ENCODE measurements at places on chromosomes 4 and X. TPM values are rescaled to one million over a fixed set of nuclear protein-coding genes. Genes with fewer than 3 reads are reported as not detected.
A peak's percentile ranks its signal among the peaks of the same experiment; 100 is the strongest.

GRCh38 chr4:26822546-26822945 is 38.1 kb upstream of the STIM2 start:
- no peak for DNase-seq

DNA sequence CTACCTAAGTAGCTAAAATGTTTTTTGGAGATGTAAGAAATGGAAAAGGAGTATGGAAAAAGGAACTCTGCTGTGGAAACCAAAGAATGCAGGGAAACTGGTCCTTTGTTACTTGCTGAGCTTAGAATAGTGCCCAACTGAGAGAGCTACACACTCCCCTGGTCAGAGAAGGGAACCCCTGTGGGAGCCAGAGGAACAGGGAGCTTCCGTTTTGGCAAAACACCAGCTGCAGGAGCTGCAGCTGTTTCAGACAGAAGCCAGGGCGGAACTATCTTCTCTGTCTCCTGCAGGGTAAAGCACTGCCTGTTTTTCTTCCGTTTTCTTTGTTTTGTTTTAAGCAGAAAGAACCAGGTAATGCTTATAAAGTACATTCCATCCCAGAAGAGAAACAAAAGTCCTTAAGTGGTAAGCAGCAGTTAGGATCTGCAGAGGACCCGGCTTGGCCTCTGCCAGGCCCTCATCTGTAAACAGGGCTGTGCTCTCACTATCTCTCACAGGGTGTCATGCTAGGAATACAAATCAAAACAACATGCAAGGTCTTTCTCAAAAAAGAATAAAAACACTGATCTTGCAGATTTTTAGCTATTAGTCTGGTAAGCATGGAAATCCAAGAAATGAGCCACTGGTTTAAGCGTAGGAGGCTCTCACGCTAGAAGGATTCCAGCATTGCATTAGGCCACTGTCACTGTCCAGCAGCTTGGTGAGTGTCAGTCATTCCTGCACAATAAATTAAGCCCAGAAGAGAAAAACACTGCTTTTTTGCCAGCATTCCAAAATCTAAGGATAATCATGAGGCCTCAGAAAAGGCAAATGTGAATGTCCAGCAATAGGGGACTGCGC is 76.1 kb downstream of the CHST7 start:
- DNase-seq: peak; percentile 3

GRCh38 chr4:183522821-183523220 is 18.0 kb downstream of the ING2 start:
- no peak for DNase-seq

- DNase-seq: no peak
Measured at GRCh38 chrX:134625315-134625718, 33.0 kb downstream of the PLAC1 start.

- DNase-seq: no peak
Measured at GRCh38 chrX:123830309-123830708, 29.5 kb upstream of the XIAP start.

The CFAP47 gene
- total RNA-seq: 0.26 TPM

GRCh38 chr4:172042714-172043114 is 229.5 kb downstream of the GALNTL6 start:
- DNase-seq: peak; percentile 51

DNA sequence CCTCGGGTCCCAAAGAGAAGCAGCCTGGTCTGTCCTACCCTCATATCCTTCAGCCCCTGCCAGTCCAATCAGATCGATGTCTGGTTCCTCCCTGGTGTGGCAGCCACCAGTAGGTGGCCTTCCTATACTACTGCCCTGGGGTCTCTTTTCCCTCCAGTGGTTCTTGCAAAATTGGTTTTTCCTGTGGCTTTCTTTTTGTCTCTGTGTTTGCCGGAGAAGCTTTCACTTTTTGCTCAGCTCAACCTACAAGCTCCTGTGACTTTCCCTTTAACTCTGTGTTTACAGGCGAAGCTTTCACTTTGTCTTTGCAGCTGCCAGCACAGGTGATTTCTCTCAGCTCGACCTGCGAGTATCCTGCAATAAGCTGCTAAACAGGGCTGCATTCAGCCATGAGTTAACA is 46.8 kb downstream of the UGT2A3 start:
- DNase-seq: no peak

- DNase-seq: no peak
Measured at GRCh38 chr4:119337010-119337409, 15.1 kb upstream of the FABP2 start.

- DNase-seq: no peak
Measured at GRCh38 chr4:55892156-55892555, 38.7 kb downstream of the EXOC1 start.

DNA sequence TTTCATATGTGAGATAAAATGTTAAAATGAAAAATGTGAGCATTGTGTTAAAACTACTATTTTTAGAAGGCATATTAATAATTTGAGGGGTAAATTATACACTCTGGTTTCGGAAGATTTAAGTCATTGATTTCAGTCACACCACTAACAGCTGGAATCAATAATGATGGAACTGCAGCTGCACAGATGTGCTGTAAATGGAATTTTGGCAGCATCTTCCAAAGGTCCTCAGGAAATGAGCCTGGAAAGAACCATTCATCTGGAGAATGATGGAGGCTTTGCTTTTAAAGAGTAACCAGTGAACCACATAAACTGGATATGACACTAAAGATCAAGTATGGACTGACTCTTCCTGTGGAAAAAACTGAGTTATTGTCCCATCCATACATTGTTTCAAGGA is 759.0 kb upstream of the EPHA5 start:
- no peak for DNase-seq

DNA sequence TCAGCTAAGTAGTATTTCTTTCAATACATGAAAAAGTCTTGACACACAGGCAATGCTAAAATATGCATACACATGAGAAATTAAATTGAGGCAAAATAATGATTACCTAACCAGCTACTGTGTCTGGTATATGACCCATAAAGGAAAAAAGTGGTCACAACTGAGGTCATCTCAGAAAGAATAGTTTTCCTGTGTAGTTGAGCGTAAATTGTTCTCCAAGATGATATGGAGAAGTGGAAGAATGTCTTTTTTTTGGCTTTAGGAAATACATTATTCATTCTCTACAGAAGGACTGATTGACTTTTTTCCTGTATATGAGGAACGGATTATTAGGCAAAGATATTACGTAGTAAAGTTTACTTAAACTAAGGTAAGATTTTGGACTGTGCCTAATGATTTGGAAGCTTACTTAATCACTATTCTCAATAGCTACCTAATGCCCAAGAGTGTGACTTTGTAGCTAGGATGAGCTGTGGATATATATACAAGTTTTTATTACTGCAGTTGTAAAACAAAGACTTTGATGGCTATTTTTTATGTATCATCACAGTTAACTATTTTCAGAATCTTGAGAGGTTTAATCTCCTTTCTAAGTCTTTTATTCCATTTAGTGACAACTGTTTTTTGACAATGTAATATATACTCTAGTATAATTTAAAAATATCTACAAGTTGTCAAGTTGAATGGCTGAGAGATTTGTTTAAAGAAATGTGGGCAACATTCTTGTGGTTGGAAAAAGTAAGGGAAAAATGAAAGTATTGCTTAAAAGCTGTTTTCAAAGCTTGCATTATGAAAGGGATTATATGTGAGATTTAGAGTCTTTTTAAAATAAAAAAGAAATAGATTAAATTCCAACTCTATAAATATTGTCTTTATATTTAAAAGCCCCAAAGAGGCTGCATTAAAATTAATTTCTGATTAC is 100.2 kb downstream of the PDLIM5 start:
- no peak for DNase-seq

The PDE6B gene
- total RNA-seq: not detected

DNA sequence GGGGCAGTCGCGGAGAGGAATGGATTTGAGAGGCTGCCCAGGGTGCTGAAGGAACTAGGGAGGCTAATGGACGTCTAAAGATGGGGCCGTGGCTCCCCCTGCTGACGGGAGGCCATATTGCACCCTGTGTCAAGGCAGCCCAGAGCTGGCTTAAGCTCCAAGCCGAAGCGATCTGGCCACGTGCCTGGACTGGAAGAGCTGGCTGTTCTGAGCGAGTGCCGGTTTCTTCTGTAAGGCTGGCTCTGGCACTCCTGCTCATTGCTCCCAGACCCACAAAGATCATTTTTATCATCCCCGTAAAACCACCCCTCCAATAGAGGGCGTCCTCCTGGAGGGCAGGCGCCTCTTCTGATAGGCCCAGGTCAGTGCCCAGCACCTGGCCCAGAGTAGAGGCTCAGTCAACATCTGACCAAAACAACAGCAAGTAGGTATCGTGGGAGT is 5.6 kb downstream of the PNCK start:
- DNase-seq: peak; percentile 81

GRCh38 chrX:40107291-40108161 is 9.8 kb upstream of the BCOR start:
- DNase-seq: no peak

- DNase-seq: no peak
Measured at GRCh38 chrX:55697381-55697780, 20.2 kb upstream of the RRAGB start.

The RNF128 gene
- not detected for total RNA-seq

DNA sequence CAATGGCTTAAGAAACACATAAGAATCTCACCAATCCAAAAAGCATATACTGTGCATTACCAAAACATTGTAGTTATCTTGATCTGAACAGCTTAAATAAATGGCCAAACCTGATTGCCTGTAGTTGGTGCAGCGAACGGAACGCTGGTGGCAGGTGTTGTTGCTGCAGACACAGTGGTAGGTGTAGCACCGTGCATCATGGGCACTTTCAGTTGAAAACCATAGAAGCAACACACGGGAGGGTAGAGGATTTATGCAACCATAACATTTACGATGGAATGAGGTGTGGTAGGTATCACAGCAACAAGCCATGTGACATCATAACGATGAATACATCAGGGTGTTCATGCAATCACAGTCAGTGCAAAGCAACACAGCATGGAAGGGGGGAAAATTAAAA is 106.8 kb downstream of the MBNL3 start:
- DNase-seq: no peak

GRCh38 chr4:59537246-59537886 is 1662.8 kb upstream of the ADGRL3 start:
- peak; percentile 14 for DNase-seq

DNA sequence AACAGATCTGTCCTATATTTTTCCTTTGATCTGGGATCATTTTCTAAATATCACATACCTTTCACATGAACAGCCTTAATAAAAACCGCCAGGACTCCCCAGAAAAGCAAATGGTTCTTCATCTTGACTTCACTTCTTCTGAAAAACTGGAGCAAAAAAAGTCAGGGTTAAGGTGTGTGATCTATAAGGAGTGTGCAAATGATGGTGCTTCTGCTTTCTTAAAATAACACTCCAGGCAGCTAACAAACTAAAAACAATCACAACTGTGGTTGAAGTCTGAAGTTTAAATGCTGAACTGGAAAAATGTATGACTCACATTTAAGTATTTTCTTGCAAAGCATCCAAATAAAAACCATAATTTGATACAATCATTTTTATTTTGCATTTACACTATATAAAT is at the start of gene JCHAIN:
TSS of gene JCHAIN (minus strand) at position 140 of the 400 bp plus-strand sequence. CDS start at position 122, 18 bp downstream.
- no peak for DNase-seq

The EDA gene
- total RNA-seq: not detected

The ARHGAP36 gene
- total RNA-seq: not detected

The DCAF4L1 gene
- total RNA-seq: not detected

GRCh38 chr4:141636082-141636770 is at the start of gene IL15:
Gene IL15, plus strand, starts transcription at chr4:141636583. Its CDS starts 82,882 bp downstream, at chr4:141719465.
- DNase-seq: peak; percentile 62

- DNase-seq: no peak
Measured at GRCh38 chrX:129791336-129791735, 11.6 kb downstream of the SASH3 start.

DNA sequence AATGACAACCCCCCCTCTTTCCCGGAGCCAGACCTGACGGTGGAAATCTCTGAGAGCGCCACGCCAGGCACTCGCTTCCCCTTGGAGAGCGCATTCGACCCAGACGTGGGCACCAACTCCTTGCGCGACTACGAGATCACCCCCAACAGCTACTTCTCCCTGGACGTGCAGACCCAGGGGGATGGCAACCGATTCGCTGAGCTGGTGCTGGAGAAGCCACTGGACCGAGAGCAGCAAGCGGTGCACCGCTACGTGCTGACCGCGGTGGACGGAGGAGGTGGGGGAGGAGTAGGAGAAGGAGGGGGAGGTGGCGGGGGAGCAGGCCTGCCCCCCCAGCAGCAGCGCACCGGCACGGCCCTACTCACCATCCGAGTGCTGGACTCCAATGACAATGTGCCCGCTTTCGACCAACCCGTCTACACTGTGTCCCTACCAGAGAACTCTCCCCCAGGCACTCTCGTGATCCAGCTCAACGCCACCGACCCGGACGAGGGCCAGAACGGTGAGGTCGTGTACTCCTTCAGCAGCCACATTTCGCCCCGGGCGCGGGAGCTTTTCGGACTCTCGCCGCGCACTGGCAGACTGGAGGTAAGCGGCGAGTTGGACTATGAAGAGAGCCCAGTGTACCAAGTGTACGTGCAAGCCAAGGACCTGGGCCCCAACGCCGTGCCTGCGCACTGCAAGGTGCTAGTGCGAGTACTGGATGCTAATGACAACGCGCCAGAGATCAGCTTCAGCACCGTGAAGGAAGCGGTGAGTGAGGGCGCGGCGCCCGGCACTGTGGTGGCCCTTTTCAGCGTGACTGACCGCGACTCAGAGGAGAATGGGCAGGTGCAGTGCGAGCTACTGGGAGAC is 1.6 kb downstream of the PCDH10 start:
- DNase-seq: peak; percentile 10

GRCh38 chr4:121696170-121696580 is 605 bp downstream of the ANXA5 start:
- peak; percentile 68 for DNase-seq

The NAT8L gene
- 4.8 TPM for total RNA-seq

The HEPH gene
- not detected for total RNA-seq

- no peak for DNase-seq
Measured at GRCh38 chr4:106493086-106493485, 124.5 kb upstream of the GIMD1 start.

DNA sequence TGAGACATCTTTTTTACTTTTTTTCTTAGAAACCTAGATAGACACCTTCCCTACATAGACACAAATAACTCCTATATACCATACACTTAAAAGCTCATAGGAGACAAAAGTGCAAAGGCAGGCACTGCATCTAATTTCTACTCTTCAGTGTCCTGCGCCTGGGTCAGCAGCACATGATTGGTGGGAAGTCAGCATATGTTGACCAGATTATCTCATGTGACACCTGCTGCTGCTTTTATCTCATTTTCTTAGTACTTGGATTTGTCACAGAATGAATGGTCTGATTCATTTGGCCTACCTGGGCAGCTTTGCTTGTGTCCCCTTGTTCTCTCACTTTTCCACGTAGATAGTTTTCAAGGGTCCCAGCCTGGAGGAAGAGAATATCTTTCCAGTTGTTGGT is 24.9 kb upstream of the LNX1 start:
- DNase-seq: no peak

- no peak for DNase-seq
Measured at GRCh38 chrX:103883533-103883932, 51.5 kb upstream of the RAB9B start.

The RASGEF1B gene
- total RNA-seq: not detected

DNA sequence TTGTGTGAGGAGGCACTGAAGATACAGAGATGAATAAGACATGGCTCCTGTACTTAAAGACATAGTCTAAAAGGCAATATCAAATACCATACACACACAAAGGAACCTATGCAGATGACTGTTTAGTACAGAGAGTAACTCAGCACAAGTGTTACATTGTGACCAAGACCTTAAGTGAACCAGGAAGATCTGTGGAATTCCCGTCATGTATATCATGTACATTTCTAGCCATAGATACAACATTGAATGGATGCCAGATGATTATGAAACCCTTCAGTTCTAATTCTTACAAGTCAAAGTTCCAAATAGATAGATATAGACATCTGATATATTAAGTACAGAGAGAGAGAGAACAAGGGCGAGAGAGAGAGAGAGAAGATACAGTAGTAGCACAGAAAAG is 73.2 kb downstream of the PAK3 start:
- DNase-seq: no peak

All from A172 (cell line).